ENCODE measurements at places on chromosomes 13 and 19.

DNA sequence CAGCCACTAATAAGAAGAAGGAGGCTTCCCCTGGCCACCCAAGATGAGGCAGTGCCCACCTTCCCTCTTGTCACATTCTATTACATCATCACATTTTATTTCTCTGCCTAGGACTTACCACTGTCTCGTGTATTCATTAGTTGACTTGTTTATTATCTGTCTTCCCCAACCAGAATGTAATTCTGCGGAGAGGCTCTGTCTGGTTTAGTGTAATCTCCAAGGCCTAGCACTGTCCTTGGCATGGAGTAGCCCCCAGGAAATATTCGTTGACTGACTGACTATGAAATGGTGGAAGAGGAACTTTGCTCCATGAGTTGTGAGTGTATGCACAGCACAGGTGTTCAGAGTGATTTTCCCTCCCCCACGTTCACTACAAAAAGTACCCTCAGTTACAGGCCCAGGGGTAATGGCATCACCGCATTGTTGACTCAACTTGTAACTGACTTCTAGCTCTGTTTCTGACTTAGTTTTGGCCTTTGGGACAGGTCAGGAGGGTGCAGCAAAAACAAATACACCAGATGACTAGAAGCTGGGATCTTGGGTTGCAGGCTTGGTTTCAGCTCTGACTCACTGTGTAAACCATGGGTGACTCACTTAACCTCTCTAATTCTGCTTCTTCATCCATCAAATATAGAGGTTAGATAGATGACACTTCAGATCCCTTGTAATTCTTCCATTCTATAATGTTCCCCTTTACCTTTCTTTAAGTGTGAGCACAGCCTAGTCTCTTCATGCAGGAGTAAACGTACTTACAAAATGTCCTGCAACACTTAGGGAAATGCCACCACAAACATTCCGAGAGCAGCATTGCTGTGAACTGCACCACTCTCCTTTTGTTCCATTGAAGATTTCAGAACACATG is 229.7 kb downstream of the KCNRG start:
- peak; percentile 96 for DNase-seq

DNA sequence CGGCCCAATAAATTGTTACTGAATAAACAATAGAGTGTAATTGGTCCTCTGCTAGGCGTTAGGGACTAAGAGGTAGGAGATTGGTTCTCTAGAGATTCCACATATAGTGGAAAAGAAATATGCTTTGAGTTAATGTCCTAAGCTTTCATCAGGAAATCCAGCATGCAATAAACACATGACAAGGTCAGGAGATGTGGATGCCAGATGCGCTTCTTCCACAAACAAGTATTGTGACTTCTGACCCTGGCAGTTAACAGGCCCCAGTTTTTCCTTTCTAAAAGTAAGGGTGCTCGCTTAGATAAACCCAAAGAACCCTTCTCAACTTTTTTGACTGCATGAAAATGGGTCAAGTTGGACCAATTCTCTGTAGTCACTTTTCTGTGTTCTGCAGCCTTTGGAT is 146.5 kb upstream of the SOX21 start:
- DNase-seq: no peak

DNA sequence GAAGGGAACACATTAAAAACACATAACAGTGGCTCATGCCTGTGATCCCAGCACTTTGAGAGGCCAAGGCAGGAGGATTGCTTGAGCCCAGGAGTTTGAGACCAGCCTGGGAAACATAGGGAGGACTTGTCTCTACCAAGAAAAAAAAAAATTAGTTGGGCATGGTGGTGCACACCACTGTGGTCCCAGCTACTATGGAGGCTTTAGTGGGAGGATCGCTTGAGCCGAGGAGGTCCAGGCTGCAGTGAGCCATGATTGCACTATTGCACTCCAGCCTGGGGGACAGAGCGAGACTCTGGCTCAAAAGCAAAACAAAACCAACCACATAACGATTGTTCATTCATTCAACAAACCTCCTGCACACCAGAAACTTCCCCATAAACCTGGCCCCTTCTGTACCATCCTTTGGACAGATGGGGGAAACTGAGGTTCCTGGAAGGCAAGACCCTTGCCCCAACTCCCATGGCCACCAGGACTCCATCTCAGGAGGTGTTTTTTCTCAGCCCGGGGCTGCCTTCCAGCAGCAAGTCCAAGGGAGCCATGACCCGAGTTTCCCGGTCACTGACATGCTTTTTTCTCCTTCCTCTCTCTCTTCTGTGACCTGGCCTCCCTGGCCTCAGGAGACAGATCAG is 4.3 kb downstream of the FOSB start:
- DNase-seq: no peak

- no peak for DNase-seq
These were observed 666 bp upstream of the ZNF320 start for GRCh38 chr19:52898101-52898500.

GRCh38 chr19:49850221-49850486 is 805 bp upstream of the PTOV1 start:
- no peak for DNase-seq

All from MV-4-11 (cell line).